ENCODE measurements at places on chromosomes 7 and 10. TPM values are rescaled to one million over a fixed set of nuclear protein-coding genes. Genes with fewer than 3 reads are reported as not detected.

The ADAMTS14 gene
- total RNA-seq, result 0.04 TPM

The IFT22 gene
- 11.6 TPM for total RNA-seq

The ITPRID1 gene
- not detected for total RNA-seq

The TAS2R41 gene
- not detected for total RNA-seq

The SCIN gene
- total RNA-seq, result 0.27 TPM

The SAP25 gene
- total RNA-seq, result 7.5 TPM

The HECW1 gene
- total RNA-seq, result not detected

The C10orf62 gene
- total RNA-seq, result not detected

The GBX1 gene
- total RNA-seq, result not detected

The CCDC6 gene
- 55.9 TPM for total RNA-seq

The ACSL5 gene
- 57.0 TPM for total RNA-seq

The CFAP69 gene
- total RNA-seq, result 1.5 TPM

The ADAP1 gene
- total RNA-seq, result 69.1 TPM

The ANKRD7 gene
- total RNA-seq, result 1.3 TPM

The ZNF786 gene
- 7.3 TPM for total RNA-seq

Data from activated CD8-positive, alpha-beta memory T cell treated with anti-CD3 and anti-CD28 coated beads for 36 hours (primary cell).